Stimulated activated CD8-positive, alpha-beta memory T cell treated with anti-CD3 and anti-CD28 coated beads, Interleukin-7, amount 100 ng/mL, for 48 hours (primary cell): ENCODE measurements at places on chromosomes 11 and 22.

- DNase-seq, result no peak
Observed at GRCh38 chr11:114970927-114971645, 292.8 kb downstream of the NXPE2 start.

- no peak for DNase-seq
Observed at GRCh38 chr11:92251980-92252379, 27.4 kb downstream of the FAT3 start.

DNA sequence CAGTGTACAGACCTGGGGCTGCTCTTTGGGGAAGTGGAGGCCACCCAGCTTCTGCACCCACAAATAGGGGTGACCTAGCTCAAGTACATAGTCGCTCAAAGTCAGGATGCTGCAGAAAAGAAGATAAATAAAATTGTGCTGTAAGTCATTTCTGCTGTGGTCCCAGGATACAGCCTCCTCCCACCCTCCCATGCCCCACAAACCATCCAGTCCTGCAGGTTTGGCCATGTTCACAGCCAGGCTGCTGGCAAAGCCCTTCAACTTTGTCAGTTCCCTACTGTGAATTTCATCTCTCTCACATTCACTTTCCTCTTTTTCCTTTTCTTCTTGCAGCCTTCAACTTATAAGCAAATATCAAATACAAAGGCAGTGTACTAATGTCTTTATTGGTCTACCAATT is 33.6 kb downstream of the THOC5 start:
- DNase-seq, result no peak

- DNase-seq, result no peak
Observed at GRCh38 chr11:36024716-36025115, 80.9 kb downstream of the LDLRAD3 start.

DNA sequence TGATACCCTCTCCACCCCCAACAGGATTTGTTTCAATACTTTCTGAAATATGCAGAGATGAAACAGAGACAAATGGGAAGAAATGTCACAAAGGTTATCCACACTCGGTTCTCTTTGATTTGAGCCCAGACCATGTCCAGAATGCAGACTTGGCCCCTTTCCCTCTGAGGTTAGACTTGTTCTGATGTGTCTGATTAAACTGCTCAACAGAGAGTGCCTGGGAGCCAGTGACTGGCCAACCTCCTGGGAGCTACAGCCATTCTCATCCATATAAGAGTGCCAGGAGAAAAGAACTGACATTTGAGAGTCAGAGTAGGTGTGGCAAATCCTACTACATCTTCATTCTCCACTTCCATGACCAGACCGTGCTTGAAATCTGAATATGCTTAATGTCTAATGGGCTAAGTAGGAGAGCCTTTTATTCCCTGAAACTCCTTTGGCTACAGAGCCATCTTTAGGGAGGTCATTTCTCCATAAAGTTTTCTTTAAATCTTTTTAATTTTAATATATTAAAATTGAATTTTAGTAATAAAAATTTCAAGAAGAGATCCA is 201.4 kb downstream of the BLID start:
- no peak for DNase-seq

DNA sequence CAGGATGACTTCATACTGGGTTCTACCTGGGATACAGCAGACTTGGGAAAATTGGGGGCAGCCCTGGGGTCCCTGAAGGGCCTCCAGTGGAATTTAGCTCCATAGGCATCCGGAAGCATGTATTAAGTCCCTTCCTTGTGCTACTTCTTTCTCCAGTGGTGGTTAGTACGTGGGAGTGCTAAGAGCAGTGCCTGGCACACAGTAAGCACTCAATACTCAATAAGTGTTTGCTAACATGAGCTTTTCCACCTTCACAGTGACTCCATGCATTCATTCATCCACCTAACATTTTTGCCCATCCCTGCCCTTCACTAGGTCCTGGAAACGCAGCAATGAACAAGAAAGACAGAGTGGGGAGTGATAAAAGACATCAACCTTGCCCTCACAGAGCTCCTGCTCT is 120.5 kb downstream of the MN1 start:
- DNase-seq, result no peak

- no peak for DNase-seq
Observed at GRCh38 chr11:3077189-3077836, 20.1 kb upstream of the CARS1 start.

DNA sequence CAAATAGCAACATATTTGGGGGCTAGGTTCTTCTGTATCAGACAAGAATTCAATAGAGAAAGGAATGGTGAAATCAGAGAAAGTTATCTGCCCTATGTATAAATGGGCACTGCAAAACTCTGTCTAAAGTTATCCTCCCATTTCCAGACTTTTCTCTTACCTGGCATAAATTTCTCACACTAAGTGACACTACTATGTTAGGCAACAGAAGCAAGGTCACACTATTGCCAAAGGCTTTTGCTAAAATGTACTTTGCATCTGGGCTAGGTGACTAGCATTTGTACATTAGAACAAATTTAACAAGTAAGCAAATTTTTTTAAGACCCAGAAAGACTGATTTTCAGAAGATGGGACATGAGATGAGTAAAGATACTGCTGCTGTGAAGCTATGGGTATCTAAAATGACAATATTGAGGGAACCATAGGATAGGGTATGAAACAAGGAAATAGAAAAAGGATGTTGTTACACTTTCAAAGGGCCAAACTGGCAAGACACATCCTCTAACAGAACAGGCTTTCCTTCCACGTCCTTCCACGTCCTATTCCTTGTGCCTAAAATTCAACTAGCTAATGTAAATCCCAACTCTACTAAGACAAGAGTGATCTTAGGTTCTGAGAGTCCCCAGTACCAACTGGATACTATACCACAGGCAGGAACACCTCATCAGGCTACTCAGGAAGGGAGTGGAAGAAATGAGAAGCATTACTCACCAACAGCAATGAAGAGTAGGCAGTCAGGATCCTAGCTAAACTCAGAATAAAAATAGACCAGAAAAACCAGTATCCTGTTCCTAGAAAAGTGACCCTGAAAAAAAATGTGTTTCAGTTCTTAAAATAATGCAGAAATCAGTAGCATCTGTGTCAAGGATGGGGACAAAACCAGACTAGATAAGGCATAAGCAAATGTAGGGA is 22.6 kb downstream of the GDPD4 start:
- no peak for DNase-seq

GRCh38 chr22:33327348-33327860 is 269.2 kb upstream of the SYN3 start:
- DNase-seq, result no peak

DNA sequence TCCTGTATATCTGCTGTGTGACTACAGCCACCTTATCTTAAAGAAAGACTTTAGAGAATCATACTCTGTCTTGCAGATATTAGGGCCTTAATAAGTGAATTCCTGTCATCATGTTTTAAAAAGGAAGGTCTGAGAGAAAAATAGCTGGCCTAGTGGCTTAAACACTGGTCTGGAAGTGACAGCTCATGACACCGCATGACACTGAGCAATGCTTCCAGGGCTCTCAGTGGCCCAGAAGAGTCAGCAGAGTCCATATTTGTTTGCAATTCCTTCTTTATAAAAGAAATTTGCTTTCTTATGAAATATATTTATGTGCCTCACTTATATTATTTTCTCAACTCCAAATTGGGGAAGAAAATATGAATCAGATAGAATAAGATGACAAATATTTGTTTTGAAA is 33.0 kb downstream of the MMP20 start:
- no peak for DNase-seq

GRCh38 chr11:79019975-79020374 is 420.9 kb downstream of the TENM4 start:
- DNase-seq, result no peak

- no peak for DNase-seq
Observed at GRCh38 chr11:2091112-2091746, 48.0 kb downstream of the IGF2 start.

DNA sequence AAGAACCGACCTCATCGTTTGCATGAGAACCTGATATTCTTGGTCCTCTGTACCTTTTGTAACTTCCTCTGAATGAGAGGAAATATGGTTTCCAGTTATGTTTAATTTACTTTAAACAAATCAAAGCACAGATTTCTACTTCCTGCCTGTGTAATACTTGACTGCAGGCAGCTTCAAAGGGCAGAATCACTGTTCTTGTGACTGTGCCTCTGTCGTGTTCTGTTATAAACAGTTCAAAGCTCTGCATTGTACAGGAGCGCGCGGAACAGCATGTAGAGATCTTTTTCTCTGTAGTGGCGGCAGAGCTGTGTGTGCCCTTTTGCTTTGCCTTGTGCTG is 73.2 kb upstream of the CLDN5 start:
- DNase-seq, result no peak

- no peak for DNase-seq
Observed at GRCh38 chr11:63805844-63806415, 7.3 kb upstream of the SPINDOC start.

GRCh38 chr11:75508051-75508561 is 17.6 kb downstream of the GDPD5 start:
- peak; percentile 18 for DNase-seq

- DNase-seq, result no peak
Observed at GRCh38 chr11:47377571-47378009, 757 bp downstream of the SPI1 start.

DNA sequence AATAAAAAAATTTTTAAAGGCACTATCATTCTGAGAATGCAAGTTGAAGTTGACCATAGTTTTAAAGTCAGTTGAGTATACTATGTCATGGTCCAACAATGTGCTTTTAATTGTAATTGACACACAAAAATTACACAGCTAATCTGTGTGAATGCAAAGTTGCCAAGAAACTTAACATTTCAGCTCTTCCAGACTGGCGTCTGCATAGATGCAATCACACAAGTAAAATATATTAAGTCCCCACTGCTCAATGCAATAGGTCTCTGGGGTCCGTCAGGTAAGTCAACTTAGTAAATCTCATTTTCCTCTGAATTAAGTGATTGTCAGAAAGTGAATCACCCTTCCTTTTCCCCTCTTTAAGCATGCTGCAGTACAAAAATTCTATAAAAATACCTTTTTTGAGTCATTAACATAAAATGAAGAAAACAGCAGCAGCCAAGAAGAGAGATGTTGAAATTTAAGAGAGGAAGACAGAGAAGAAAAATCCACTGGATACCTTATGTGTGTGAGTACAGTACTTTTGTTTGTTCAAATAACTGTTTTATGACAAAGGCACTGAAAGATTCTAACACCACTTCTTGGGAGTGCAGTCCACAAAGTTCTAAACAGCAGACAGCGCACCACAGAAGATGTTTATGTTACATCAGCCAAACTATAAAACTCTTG is 5.1 kb downstream of the FZD4 start:
- no peak for DNase-seq

- no peak for DNase-seq
Observed at GRCh38 chr11:113103932-113104690, 142.9 kb downstream of the NCAM1 start.

GRCh38 chr22:39690881-39691605 is 120.5 kb downstream of the CACNA1I start:
- DNase-seq, result peak; percentile 31

DNA sequence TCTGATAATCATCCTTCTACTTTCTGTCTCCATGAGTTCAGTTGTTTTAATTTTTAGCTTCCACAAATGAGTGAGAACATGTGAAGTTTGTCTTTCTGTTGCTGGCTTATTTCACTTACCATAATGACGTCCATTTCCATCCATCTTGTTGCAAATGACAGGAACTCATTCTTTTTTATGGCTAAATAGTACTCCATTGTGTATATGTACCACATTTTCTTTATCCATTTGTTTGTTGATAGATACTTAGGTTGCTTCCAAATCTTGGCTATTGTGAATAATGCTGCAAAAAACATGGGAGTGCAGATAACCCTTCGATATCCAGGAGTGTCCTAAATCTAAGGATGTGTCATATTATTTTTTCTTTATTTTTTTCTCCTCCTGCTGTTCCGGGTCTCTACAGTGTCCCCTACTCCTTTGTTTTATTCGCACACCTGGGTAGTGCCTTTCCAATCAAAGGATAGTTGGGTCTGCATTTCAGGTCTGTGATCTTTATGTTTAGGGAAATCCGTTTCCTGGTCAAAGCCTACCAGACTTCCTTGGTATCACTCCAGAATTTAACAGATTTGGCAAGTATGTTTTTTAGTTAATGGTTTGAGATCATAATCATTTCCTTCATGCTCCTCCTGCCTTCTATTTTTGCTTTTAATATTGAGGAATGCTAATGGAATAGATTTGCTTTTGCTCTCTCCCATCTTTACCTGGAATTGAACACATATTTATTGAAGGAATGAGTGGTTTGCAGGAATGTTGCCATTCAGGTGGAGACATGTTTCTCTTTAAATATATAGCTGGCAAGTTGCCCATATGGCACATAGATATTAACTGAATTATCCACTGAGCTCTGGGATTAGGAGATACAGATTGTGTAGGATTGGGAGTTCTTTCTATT is 53.7 kb downstream of the ARHGEF12 start:
- DNase-seq, result no peak

GRCh38 chr11:77724636-77725035 is 87.0 kb upstream of the CLNS1A start:
- no peak for DNase-seq

- no peak for DNase-seq
Observed at GRCh38 chr11:38687008-38687407, 2089.0 kb upstream of the RAG2 start.

DNA sequence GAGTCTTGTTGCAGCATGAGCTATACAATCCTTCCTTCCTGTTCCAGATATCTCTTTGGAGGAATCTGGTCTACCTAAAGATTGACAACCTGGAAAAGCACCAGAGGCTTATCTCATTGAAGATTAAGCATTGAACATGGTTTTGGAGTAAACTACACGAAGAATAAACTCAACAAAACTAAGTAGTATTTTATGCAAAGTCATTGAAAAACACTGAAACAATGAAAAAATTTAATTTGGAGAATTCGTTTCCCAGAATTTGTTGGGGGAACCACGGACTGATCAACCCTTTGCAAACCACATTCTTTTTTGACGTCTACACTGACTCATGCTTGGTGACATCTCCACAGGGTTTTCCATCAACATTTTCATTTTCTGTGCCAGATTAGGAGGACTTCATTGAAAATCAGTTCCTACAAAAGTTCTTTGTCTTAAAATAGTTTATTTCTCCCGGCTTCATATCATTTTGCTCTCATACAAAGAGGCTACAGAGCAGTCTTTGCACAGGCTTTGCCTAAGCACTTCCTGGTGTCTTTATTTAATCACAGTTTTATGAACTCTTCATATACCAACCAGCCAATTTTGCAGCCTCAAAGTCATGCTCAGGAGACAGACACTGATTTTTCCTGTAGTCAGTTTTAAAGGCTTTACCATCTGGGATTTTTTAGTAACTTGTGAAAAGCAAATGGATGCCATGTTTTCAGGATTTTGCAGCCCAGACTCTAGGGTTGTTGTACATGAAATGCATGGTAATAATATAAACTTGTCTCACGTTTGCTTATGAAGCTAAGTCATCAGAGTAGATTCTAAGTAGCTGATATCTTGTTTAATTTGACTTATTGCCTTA is 186.3 kb downstream of the C11orf91 start:
- DNase-seq, result no peak

GRCh38 chr11:368414-369335 is 624 bp upstream of the B4GALNT4 start:
- DNase-seq, result no peak

DNA sequence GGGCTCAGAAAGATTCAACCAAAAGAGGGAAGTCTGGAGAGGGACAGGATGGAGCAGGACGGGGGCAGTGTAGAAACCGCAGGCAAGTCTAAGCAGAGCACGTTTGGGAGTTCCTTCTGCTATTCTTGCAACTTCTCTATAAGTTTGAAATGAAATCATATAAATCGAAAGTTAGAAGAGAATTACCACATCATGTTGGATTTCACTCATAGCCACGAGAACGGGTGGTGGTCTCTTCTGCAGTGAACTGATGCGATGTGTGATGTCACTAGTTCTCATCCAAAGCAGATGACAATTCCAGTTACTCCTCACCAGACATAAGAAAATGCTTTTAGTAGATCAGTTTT is 36.0 kb downstream of the KCNQ1 start:
- DNase-seq, result no peak

GRCh38 chr11:116598036-116598435 is 174.8 kb downstream of the BUD13 start:
- no peak for DNase-seq
